ENCODE measurements at places on chromosomes 5 and 9.

- no peak for DNase-seq
Observed at GRCh38 chr5:1732945-1733344, 66.7 kb downstream of the MRPL36 start.

GRCh38 chr9:2727374-2727773 lies 10.1 kb downstream of the KCNV2 start:
- DNase-seq: no peak

GRCh38 chr9:74526215-74526614 lies 29.1 kb downstream of the RORB start:
- no peak for DNase-seq

GRCh38 chr9:89655990-89656657 lies 51.3 kb downstream of the GADD45G start:
- no peak for DNase-seq

DNA sequence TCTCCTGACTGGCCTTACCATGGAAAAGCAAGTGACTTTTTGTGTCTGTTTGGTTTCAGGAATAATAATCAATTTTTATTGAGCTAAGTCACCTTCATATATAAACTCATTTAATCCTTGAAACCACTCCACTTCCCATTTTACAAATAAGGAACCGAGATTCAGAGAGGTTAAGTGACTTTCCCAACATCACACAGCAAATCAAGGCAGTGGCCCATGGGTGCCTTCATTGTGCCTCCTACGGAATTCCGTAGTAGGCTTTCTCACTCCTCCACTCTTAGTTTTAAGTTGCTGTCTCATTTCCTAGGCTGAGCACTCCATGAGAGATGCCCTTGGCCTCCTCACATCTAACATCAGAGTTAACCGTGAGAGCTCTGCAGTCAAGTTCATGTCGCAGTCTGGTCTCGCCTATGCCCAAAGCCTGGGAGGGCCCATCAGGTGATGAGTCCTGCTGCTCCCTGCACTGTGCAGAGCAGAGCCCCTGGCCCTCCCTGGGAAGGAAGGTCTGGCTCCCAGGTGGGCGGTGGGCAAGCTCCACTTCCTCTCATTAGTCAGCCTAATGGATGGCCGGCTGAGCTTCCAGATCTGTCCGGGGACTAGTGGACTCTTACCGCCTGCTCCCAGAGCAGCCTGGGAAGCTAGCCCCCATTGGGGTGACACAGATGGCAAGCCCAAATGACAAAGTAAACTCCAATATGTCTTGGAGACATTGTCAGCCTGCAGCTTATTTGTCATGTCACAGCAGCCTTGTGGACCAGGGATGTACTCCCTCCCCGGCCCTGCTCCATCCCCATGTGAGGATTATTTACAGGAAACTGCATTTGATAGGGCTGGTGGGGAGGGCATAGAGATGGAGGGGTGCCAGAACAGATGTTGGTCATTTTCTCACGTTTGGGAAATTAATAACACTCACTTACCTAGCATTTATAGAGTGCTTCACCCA lies 123.4 kb downstream of the MVB12B start:
- peak; percentile 24 for DNase-seq

DNA sequence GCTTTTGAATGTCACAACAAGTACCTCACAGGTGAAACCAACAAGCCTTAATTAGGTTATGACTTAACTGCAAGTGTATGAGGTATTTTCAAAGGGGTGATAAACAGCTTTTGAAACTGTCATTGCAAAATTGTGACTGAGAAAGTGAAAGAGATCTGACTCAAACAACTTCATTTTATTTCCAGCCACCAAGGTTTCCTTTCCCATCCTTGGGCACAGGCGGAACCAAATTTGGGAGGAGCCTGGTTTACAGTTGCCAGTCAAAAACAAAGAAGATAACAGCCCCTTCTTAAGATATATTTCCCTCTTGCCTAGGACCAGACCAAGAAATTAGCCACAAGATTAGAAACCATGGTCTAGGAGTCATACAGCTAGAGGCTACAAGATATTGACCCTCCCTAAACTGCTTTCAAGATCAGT lies 417.1 kb downstream of the CSNK1G3 start:
- DNase-seq: no peak

DNA sequence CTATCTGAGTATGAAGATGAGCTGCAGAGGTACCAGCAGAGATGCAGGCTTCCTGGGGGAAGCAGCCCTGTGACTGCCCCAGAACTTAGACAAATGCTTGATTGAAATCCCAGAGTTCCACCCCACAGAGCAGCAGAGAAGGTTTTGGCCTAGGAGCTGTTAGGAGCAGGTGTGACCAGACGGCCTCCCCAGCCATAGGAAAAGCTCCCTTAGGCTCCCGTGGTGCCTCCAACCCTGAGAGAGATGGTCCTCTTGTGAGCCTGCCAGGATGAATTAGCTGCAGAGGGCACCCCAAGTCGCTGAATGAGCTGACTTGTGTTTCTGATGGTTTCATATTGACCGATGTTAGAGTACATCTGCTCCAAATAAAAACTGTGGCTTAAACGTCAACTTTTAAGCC lies 22.1 kb downstream of the NTRK2 start:
- no peak for DNase-seq

DNA sequence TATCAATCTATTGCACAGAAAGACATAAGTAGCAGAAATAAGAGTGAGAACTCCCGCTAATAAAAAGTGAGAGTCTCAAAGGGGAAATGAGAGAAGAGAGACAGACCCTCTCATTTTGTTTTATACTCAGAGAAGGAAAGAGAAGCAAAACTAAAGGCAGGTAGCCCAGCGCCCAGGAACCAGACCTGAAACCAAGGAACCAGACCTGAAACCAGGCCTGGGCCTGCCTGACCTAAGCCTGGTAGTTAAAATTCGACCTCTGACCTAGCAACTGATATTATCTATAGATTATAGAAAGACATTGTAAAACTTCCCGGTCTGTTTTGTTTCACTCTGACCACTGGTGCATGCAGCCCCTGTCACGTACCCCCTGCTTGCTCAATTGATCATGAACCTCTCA lies 134.5 kb upstream of the SEMA6A start:
- no peak for DNase-seq

DNA sequence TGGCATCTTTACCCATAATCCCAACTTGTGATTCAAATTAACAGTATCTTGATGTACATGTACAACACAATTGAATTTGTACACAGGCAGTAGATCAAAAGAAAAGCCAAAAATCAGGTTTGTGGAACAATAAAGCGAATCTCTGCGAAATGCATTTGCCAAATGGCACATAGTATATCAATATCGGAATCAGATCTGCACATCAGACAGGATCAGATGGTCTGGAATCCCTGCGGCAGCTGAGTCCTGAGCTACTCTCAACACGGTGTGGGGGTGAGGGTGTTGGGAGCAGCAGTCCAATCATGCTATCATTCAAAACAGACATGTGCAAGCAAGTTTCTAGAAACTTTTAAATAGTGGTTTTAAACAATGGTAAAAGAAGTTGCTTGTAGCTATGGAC lies 358.3 kb downstream of the SEMA5A start:
- DNase-seq: no peak

- no peak for DNase-seq
Observed at GRCh38 chr9:112069318-112070169, 105.6 kb downstream of the SUSD1 start.

DNA sequence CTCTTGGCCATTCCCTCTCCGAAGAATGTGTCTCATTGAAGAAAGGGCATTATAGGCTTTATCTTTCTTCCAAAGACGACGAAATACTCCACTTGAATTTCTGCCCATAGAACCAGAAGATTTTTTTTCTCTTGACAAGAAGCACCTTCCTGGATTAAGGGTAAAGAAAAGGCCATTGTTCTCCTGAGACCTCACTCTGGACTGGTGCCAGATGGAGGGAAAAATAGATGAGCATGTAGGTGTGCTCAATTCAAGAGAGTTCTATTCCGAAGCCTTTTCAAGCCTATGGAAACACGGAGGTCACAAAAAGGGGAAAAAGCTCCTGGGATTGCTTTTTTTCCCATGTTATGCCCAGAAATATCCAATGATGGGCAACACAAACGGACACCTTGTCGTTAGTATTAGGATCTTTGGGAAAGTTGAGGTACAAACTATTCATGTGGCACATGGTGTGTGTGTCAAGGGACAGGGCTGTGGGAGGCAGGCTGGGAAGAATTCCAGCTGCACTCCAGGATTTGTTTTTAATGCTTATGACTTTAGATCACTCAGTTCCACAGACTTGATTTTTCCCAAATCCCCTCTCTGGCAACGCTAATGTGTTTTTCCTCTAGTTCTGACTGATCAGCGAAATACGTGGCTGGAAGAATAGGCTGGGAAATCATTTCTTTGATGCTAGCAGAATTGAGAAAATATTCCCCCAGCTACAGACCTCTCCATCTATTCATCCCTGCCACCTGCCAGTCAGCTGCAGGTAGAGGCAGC lies 89.9 kb downstream of the SIL1 start:
- DNase-seq: peak; percentile 59

- DNase-seq: no peak
Observed at GRCh38 chr9:10104774-10105173, 508.0 kb downstream of the PTPRD start.

GRCh38 chr9:71652480-71652879 lies 115.8 kb downstream of the CEMIP2 start:
- DNase-seq: no peak

GRCh38 chr5:154728939-154729588 lies 26.1 kb upstream of the LARP1 start:
- DNase-seq: no peak

DNA sequence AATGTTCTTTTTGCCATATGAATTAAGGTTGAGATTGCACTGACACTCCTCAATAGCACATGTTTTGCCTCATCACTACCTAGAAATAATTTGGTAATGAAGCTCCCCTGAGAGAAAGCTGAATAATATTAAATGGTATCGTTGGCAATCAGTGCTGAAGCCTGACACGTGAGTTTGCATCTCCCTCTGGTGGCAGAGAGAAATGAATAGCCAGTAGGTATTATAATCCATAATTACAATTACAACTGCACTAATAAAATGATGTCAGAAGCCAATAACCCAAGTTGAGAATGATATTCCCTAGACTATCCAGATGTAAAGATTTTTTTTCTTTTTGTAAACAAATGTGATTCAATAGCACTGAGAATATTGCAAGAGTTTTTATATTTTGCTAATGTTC lies 700.3 kb downstream of the PTPRD start:
- peak; percentile 5 for DNase-seq

GRCh38 chr5:139382807-139383206 lies 290 bp downstream of the SLC23A1 start:
- DNase-seq: no peak

- DNase-seq: no peak
Observed at GRCh38 chr9:94948567-94949235, 222.2 kb downstream of the AOPEP start.

- DNase-seq: no peak
Observed at GRCh38 chr5:138998521-138998920, 123.4 kb upstream of the LRRTM2 start.

- DNase-seq: no peak
Observed at GRCh38 chr9:127237801-127238200, 26.8 kb upstream of the GARNL3 start.

- no peak for DNase-seq
Observed at GRCh38 chr9:4797854-4798150, 5.1 kb downstream of the RCL1 start.

GRCh38 chr9:27118916-27119315 lies 9.9 kb downstream of the TEK start:
- DNase-seq: no peak

GRCh38 chr9:132547052-132547431 lies 35.4 kb upstream of the BARHL1 start:
- DNase-seq: no peak

- DNase-seq: peak; percentile 77
Observed at GRCh38 chr9:92133949-92134604, 18.9 kb upstream of the SPTLC1 start.

DNA sequence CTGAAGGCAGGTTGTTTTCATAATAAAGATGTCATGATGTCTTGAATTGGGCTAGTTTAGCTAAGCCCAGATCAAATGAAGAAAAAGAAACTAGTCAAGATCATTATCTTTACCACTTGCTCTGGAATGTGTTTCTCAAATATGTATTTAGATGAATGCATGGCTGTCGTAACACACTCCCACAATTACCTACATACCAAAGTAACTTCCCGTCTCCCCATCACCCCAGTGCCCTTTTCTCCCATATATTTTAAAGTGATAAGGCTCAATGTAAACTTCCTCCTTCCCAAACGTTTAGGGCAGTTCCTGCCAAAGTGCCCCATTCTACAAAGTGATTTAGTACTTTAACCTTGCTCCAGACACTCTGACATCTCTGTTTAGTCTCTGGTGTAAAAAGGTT lies 61.4 kb downstream of the SLC1A3 start:
- DNase-seq: no peak

DNA sequence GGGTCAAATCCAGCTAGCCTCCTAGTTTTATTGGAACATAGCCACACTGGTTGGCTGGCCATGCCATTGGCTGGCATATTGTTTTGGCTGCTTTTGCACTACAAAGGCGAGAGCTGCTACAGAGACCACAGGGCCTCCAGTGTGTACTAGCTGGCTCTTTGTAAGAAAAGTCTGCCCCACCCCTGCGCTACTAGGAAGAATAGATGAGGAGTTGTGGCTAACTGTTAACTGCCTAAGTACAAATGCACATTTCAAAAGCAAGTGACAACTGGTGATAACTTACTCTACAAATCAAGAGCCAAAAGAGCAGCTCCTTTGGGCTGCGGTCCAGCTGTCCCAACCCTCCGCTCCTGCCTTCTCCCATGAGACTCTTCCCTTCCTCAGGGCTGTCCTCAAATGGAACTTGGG lies 63.9 kb downstream of the SERINC5 start:
- no peak for DNase-seq

DNA sequence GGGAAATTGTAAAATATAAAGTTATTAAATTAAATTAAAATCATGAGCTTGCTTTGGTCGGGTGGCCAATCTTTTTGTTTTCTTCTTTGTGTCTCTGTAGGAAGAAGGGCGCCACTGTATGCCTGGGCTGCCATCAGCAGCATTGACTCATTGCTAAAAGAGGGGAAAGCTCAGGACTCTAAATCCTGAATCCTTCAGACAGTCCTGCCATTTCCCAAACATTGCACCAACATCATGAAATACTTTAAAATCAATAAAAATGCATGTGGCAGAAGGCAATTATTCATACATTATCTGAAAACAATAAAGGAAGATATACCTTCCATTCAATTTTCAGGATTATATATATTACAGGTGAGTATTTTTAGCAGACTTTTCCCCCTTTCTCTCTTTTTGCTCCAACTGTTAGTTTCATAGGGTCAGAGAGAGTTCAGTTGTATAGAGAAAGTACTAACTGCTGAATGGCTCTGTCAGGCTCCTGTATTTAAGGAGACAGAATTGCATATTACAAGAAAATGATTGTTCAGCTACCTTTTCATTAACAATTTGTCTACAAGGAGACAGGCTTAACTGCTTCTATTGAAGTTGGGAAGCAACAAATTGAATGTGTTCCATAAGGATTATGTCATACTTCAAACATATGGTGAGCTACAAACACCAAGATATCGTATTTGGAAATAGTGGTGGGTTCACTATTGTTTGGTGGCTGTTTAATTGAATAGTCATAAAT lies 95.7 kb downstream of the ATPSCKMT start:
- DNase-seq: peak; percentile 21

Data from NCI-H2171 treated with DMSO at 0.1 percent for 48 hours (cell line).